ENCODE measurements at places on chromosomes 3 and 15. TPM values are rescaled to one million over a fixed set of nuclear protein-coding genes. Genes with fewer than 3 reads are reported as not detected.

The EPB42 gene
- not detected for total RNA-seq

GRCh38 chr3:139043554-139044365 lies 932 bp downstream of the PRR23C start:
- DNase-seq: no peak
- no peaks in the 10 kb centered on the region for H3K36me3 ChIP-seq
- no peaks in the 10 kb centered on the region for H3K4me1 ChIP-seq
- H3K27me3 ChIP-seq: no peaks in the 10 kb centered on the region

DNA sequence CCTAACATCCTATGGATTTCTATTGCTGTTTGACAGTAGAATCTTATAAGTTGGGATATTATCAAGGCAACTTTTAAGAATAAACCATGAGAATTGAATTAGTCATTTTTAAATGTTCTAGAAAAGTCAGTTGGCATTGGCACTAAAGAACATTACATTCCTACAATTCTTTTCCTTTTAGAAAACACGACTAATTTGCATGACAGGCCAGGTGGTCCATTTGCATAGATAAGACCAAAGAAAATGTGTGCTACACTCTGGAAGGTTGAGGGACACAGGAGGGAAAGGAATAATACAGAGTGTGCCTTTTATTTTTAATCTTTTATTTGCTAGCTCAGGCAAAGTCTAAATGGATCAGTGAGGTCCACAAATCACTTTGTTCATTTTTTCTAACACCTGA lies 962.3 kb downstream of the EPHA3 start:
- no peak overlapping the region for H3K27ac ChIP-seq
- H3K27me3 ChIP-seq: no peaks in the 10 kb centered on the region
- DNase-seq: no peak
- H3K4me1 ChIP-seq: no peaks in the 10 kb centered on the region
- no peaks in the 10 kb centered on the region for H3K36me3 ChIP-seq

- no peaks in the 10 kb centered on the region for H3K4me1 ChIP-seq
- H3K27me3 ChIP-seq: no peaks in the 10 kb centered on the region
- no peak for DNase-seq
- H3K27ac ChIP-seq: no peak overlapping the region
Measured at GRCh38 chr3:27213450-27213849, 155.7 kb downstream of the NEK10 start.

DNA sequence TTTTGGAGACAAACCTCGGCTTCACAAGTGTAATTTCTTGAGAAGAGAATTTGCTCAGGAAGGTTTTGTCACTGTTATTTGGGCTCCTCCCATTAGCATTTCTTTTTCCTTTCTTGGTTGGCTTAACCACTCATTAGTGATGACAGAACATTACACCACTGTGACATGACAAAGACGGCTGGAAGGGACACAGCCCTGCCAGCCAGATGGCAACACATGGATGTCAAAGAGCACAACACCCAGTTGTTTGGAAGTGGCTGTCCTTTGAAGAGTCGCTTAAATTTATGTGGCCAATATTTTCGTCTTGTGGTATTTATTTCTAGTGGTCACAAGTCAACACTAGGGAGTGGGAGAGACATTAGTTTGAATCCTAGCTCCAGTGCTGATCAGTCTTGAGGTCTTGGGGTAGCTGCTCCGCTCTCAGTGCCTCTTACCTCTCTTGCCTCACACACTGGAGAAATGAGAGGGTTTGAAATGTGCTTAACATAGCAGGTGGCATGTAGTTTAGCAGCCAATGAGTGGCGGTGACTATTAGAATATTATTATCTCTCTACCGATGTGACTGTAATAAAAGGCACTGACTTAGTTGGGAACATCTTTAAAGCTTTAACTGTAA lies 92.8 kb downstream of the FRMD4B start:
- no peak overlapping the region for H3K4me3 ChIP-seq
- H3K27ac ChIP-seq: peak overlapping the region; percentile 91
- H3K36me3 ChIP-seq: no peaks in the 10 kb centered on the region
- no peaks in the 10 kb centered on the region for H3K27me3 ChIP-seq
- no peak for DNase-seq
- H3K4me1 ChIP-seq: peaks cover 89% of the 10 kb centered on the region
